Head of caudate nucleus (tissue), 42 donors: ENCODE measurements at places on chromosomes 5 and 9.

DNA sequence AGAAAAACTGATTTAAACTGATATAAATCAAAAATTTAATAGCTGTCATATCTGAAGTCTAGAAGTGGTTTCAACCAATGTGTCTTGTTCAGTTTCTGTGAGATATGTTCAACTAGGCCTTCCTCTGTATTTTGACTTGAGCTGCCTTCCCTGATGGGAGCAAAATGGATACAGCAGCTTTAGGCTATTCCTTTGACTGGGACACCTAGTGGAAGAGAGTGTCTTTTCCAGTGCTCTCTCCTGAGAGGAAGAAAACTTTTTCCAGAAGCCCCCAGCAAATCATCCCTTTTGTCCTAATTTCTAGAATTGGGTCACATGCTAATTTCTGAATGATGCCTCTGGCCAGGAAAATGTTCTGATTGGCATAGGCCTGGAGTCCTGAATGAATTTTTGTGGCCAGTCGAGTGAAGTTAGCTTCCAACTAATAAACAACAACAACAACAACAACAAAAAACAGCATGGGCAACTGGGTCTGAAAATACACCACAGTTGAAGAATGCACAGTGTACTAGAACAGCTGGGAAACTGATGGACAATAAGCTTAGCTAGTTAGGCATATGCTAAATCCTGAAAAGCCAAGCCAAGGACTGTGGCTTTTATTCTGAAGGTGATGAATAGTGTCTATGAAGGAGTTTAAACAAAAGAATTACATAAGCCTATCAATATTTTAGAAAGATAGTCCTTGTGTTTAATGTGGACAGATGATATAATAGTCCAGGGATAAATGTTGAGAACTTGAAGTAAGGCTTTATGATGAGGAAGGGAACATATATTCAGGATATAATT, 125.7 kb downstream of the FBN2 start:
- no peak for DNase-seq

DNA sequence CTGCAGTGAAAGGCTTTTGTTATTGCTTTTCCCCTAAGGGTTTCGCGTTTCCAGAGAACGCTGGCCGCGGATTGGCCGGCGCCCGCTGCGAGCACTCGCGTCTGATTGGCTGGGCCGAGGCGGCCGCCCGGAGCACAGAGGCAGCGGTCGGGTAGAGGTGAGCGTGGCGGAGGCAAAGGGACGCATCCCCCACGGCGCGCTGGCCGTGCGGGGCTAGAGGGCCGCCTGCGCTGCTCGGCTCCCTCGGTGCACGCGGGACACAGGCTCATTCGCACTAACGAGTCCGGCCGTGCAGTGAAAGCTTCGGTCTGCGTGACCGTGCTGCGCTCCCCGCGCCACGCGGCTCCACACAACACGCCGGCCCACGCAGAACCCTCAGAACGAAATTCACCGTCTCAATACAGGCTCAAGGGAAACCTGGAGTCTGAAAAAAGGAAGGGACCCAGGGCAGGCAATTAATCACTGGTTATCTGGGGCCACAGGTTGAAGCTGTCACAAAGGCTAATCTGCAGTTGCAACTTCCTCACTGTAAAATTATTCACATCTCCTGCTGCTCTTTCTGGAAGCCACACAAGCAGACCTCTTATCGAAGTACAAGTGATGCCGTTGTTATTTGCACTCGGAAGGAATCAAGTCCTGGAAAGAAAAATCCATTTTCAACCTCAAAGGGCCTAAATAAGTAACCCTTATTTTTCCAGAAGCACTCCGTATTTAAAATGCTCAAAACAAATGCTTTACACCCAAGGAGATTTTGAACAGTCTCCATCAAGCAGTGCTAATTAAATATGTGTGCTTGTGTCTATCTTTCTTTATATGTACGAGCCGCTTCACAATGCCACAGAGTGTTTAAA, 94.6 kb downstream of the ZNF608 start:
- DNase-seq: peak; percentile 81

DNA sequence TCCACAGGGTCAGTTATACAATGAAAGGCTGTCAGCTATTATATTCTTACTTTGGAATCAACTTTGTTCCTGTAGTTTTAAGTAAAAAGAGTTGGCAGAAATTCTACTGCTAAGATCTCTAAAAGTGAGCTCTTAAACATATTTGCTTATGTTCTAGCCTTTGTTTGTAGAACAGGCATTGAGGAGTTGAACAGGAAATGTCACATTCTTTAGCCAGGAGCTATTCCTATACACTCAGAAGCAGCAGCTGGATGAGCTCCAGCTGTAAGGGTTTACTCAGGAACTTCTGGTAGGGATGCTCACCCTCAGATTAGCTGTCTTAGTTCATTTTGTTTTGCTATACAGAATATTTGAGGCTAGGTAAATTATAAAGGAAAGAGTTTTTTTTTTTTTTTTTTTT, 22.4 kb upstream of the SPINK14 start:
- DNase-seq: no peak

- no peak for DNase-seq
These were observed 46.8 kb downstream of the ELAVL2 start for GRCh38 chr9:23779220-23779619.

GRCh38 chr9:130770679-130771442, 64.2 kb upstream of the ABL1 start:
- DNase-seq: no peak

- peak; percentile 10 for DNase-seq
These were observed 670 bp upstream of the PURA start for GRCh38 chr5:140113180-140113698.

DNA sequence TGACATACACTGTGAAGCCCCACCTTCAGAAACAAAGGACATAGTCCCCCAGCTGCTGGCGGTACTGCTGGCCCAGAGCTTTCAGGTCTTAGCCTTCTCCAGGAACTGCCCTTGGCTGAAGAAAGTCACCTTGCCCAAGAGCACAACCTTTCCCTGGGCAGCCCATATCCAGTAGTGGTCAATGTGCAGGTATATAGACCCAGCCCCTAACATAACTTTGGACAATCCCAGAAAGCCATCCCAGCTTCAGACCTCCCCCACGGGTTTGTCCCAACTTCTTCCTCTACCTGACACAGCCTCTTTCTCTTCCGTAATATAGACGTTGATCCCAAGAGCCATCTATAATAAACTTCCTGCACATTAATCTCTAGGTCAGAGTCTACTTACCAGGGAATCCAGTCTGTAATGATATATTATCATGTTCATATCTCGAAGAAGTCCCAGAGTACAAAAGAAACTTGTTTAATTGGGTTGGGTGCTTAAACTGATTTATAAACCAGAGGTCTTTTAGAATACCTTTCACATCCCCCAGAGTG, 157.4 kb downstream of the SNCAIP start:
- no peak for DNase-seq

DNA sequence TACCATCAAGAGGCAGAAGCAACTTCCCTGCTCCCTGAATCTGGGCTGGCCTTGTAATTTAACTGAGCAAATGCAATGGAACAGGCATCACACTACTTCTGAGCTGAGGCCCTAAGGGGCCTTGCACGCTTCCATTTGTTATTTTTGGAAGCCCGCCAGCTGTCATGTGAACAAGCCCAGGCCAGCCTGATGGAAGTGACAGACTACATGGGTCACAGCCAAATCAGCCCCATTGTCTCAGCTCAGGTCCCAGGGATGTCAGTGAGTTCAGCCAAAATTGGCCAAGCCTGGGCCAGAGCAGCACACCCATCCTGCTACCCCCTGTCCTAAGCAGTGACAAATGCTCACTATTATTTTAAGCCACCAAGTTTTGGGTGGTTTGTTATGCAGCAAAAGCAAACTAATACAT, 72.8 kb downstream of the PRRT1B start:
- DNase-seq: no peak

DNA sequence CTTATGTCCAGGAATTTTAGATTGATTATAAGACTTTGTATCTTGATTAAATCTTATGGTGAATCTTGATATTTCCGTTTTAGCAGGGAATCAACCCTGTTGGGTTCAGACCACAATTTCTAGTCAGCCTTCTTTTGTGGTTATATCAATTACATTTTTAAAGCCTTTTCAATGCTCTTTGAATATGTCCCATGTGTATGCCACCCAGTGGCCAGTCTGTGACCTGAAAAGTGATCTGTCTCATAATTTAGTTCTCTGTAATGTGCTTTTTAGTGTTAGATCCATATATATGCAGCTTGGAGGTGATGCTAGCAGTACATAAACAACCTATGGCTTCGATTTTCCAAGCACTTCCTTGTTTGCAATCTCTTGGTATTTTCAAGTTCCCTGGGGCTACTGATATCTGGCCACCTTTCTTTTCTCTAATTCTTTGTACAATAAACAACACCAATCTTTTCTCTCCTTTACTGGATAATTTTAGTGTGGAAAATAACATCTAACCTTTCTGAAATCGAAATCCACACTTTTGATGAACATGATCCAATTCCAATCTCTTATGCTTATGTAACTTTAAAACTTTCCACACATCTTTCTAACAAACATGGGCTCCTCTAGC, 28.8 kb downstream of the PDE8B start:
- DNase-seq: peak; percentile 35

DNA sequence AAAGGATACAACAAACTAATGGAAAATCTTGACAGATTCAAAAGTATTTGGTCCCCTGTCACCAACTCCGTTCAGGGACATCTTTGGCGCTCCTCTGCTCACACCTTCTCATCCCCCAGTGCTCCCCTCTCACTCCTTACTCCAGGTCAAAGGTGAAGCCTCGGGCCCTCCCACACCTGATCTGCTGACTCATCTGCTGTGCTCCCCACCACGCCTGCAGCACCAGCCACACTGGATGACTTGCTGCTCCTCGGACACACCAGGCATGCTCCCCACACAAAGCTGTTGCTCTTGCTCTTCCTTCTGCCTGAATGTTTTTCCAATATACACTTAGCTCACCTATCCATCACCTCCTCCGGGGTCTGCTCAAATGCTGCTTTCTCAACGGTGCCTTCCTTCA, 123.4 kb downstream of the ESM1 start:
- DNase-seq: no peak

DNA sequence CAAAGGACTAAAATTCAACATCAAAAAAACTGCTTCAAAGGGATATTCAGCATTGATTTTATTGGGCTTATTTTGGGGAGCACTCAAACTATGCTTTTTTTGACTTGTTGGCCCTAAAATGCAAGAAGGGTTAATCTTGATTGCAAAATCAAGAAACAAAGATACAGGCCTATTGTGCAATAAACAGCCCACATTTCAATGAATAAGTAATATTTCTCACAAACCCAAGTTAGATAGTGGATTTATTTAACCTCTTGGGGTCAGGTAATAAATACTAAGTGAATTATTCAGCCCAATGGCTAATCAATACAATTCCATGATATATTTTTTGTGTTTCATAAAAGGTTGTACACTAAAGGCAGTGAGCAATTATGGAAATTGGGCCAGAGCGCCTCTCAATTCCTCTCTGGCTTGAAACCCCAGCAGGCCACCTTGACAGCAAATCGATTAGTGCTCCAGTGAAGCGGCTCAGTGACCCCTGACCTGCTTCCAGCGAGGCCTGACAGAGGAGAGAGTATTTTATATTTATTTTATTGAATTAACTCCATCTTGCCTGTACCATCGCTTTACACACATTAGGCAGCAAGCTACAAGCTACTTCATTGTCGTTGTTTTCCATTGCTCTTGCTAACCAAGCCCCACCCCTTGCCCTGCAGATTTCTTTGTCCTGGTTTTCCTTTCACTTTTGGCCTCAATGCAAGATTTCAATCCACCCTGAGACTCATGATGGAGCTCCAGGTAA, 65.5 kb downstream of the EBF1 start:
- DNase-seq: no peak

DNA sequence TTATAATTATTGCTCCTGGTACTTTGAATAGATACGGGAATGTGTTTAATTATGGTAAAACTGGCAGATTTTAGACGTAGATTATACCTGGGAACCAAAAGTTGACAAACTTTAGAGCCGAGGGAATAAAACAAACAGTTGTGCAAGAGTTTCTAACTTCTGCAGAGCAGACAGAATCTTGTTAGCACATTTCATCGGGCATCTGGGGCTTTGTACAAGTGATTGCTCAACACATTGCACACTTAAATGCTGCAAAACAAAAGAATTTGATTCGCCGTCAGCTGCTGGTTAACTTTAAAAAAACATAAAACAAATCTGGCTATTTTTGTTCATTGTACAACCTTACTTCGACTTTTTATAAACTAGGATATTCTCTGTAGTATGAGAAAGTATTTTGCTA, 398.1 kb downstream of the MAN2A1 start:
- DNase-seq: no peak

- DNase-seq: no peak
These were observed 126.9 kb upstream of the OSMR start for GRCh38 chr5:38718771-38719391.

- no peak for DNase-seq
These were observed 84.5 kb downstream of the HAPLN1 start for GRCh38 chr5:83636156-83636555.

DNA sequence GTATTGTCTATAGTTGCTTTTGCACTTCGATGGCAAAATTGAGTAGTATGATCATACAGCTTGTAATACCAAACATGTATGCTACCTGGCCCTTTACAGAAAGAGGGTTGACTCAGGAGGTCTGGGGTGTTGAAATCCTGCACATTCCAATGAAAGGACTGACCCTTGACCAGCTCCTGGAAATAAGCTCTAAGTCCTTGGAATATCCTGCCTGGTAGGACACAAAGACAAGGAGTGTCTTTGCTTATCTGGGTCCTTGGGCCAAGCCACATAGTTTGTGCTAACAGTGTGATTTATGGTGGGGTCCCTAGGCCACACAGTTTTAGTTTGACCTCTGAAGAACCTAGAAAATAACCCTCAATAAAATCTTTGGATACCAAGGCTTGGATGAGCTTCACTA, 89.3 kb upstream of the FTMT start:
- DNase-seq: no peak

GRCh38 chr5:117999939-118000549, 988.3 kb downstream of the DTWD2 start:
- DNase-seq: no peak

DNA sequence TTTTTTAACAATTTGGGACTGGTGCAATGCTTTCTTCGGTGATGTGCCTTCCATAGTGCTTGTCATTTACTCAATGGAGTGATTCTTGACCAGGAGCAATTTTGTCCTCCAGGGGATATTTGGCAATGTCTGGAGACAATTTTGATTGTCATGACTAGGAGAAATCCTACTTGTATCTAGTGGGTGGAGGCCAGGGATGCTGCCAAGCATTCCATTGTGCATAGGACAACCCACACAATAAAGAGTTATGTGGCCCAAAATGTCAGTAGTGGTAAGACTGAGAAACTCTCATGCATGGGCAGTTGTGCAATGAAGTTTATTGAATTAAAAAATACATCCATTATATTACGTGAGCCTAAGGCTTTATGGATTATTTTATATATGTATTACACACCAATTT, 70.5 kb downstream of the FOCAD start:
- DNase-seq: no peak

GRCh38 chr9:37582548-37583157, 6.5 kb upstream of the FBXO10 start:
- DNase-seq: no peak

- DNase-seq: no peak
These were observed 7.8 kb upstream of the SOX30 start for GRCh38 chr5:157659868-157660660.

- DNase-seq: peak; percentile 2
These were observed 475.7 kb upstream of the TNC start for GRCh38 chr9:115593587-115594091.
